ENCODE measurements at places on chromosomes 4 and X.

DNA sequence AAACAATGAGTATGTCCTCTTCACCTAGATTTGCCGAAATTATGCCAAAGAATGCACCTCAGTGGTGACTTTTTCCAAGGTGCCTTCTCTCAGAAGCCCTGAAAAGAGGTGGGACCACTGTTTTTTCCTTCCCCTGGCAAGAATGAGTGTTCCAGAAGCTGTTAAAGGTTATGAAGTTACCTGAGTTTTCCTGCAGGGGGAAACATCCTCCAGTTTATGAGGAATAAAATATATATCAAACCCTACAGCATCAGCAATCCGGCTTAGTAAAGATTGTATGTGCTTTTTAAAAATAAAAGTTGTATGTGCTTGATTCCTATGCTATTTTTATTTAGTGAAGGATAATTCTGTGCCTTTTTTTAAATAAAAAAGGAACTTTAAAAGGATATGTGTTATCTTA, 73.3 kb downstream of the RBM46 start:
- DNase-seq, result no peak

DNA sequence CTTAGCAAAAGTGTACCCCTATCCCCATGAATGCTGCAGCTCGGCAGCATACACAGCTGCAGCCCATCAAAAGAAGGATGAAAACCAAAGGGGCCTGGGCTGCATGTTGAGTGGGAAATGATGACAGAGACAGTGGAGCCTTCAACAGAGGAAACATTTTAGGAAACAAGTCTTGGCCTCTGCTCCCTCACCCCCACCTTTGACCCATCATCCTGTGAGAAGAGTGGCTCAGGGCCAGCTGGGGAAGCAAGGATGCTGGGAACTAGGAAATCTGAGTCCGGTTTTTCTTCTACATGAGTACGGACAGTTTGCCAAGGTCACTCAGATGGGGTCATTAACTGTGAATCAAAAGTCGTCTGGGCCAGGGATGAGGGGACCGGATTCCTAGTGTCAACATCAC, 37.2 kb downstream of the IDS start:
- no peak for DNase-seq

GRCh38 chr4:8039290-8039689, 99.6 kb upstream of the AFAP1 start:
- DNase-seq, result peak; percentile 83

DNA sequence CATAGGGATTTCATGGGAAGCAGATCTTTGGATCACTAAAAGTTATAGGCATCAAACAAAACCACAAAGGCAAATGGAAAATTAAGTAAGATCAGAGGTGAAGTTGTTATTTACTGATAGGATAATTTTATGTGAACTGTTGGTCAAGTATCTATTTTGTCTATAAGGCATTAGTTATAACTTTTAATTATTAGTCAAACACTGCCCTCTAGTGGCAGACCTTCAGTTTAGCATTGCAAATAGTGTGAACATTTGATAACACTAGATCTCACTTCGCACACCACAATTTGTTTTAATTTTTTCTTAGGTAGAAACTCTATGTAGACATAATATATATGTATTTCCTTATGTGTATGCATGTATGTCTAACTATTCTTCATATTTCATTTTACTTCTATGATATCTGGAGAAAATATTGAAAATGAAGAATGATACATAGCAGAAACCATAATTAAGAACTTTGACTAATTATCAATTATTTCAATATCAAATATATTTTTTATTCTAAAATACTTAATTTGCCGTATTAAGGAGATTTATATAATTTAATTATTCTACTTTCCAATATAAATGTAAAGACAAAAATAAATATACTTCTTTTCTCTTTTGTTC, 214.5 kb upstream of the TACR3 start:
- peak; percentile 23 for DNase-seq

DNA sequence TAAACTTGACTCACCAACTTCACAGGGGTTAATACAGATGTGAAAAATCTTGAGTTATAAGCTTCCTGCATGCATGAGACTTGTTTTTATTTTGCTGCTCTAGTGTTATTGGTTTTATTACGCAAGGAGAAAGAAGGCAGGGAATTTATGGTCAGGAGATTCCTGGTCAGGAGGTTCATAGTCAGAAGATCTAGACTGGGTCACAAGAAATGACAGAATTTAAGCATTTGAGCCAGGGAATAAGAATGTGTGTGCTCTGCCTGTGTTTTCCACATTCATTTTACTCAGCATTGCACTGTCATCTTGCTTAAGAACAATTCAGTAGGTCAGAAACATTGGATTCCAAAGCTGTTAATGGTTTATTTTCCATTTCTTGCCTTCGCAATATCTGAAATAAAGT, 2522.1 kb downstream of the ARAP2 start:
- DNase-seq, result no peak

- DNase-seq, result no peak
These were observed 377.7 kb downstream of the PRDM5 start for GRCh38 chr4:120544838-120545237.

GRCh38 chrX:119672426-119672825, 20.5 kb downstream of the SEPTIN6 start:
- peak; percentile 61 for DNase-seq

DNA sequence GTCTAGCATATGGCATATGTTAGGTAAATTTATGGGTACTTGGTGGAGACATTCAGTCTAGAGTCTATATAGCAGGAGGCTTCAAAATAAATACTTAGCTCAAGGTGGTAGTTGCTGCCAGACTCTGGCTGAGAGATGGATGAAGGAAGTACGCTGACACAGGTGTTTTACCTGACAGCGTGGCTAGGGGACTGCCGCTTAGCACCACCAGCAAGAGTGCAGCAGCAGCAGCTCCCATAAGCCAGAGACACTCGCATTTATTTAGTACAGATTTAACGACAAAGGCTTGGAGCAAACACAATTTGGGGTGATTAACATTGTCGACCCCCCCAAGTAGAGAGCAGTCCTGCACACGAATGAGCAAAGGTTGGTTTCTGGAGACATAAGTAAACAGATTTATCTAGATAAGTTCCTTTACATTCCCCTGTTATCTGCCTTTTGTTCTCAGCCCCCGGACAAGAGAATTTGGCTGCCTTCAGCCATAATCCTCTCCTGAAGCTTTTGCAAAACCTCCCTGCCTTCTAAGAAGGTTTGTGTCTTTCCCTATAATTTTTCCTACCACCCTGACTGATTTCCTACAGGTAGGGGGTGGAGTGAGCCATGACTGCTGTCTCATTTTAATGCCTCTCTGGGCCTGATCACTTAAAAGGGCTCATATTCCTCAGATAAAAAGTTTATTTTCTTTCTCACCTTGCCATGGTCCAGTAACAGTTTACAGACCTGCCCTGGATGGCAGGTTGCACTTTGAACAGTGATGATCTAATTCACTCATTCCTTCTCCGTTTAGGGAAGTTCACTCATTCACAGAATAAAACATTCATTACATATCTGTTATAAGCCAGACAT, 64.6 kb downstream of the RHOH start:
- DNase-seq, result no peak

- no peak for DNase-seq
These were observed 245.8 kb downstream of the ARHGAP24 start for GRCh38 chr4:85720735-85721134.

GRCh38 chr4:112341033-112341432, 43.9 kb downstream of the ALPK1 start:
- DNase-seq, result no peak

- DNase-seq, result no peak
These were observed 20.1 kb downstream of the C4orf36 start for GRCh38 chr4:86872135-86872534.

- DNase-seq, result no peak
These were observed 589 bp upstream of the KIT start for GRCh38 chr4:54657185-54657550.

DNA sequence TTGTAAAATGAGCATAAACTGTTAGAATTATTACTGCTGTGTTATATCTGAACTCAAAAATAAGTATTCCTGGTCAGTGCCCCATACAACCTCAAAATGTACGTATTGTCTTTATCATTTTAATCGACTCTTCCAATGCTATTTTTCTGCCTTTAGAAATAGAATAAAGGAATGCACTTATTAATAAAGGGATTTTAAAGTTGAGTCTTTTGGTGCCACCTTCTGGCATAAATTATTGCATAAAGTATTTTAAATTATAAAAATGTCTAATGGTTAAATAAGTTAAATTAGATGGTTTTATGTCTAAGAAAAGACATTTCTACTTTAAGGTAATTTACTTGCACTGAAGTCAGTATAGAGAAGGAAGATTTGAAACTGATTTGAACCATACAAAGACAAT, 424.0 kb upstream of the NDST4 start:
- DNase-seq, result no peak

DNA sequence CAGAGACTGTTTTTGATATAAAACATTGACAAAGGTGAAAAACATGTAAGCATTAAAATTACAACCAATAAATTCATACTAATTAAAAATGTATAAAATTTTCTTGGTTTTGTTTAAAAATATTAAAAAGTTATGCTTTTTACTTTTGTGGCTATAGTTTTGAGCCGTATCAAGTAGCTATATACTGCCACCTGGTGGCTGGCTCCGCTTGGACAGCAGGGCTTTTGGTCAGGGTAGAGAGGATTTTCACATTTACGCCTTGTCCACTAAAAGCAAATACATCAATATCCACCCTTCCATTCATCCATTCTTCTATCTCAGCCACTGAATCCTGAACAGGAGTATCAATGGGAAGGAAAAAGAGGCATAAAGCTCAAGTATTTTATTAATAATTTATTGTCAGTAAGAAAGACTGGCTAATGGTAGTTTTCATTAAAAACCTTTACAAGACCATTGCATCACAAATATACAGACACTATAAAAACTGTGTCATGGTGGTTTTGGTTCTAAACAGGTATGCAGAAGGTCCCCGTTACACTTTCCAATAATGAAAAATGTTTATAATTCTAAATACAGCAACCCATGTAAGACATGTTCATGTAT, 32.1 kb upstream of the MTNR1A start:
- DNase-seq, result peak; percentile 73

DNA sequence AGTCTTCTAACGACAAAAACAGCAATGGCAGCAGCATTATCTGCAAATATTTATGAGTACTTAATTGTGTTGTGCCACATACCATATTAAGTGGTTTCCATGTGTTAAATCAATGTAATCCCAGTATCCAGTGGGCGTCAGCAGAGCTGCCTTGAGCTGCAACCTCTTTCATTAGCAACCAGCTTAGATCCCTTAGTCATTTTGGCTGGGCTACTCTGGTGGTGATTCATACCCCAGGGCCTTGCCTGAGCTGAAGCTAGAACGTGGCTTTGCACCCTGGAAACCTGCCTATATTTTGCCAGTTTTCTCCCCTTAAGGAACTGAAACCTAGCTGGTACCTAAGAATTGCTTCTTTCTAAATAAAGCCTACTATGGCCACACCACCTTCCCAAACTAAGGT, 474.3 kb upstream of the FTHL17 start:
- no peak for DNase-seq

- DNase-seq, result no peak
These were observed 96.3 kb downstream of the ZNF827 start for GRCh38 chr4:145842224-145842887.

- no peak for DNase-seq
These were observed 18.4 kb downstream of the HMX1 start for GRCh38 chr4:8853249-8853648.

- no peak for DNase-seq
These were observed 67.3 kb downstream of the AFAP1 start for GRCh38 chr4:7872264-7872771.

DNA sequence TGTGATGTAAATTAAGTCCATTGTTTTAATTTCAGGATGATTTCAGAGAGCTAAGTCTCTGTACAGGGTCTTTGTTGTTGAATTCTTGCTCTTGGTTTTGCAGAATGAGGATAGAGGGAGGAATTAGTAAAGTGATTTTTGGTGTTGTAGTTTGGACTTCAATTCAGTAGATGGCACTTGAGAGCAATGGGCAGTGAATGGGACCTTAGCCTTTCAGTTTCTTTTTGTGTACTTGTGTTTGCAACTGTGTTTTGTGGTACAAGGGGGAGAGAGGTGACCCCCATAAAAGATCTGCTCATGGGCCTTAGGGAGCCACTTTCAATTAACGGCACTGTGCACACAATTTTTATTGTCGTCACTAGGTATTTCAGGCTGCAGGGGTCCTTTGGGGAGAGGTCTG, 340.0 kb downstream of the DCAF12L2 start:
- no peak for DNase-seq

- no peak for DNase-seq
These were observed 100.0 kb downstream of the LARP1B start for GRCh38 chr4:128161138-128161537.

DNA sequence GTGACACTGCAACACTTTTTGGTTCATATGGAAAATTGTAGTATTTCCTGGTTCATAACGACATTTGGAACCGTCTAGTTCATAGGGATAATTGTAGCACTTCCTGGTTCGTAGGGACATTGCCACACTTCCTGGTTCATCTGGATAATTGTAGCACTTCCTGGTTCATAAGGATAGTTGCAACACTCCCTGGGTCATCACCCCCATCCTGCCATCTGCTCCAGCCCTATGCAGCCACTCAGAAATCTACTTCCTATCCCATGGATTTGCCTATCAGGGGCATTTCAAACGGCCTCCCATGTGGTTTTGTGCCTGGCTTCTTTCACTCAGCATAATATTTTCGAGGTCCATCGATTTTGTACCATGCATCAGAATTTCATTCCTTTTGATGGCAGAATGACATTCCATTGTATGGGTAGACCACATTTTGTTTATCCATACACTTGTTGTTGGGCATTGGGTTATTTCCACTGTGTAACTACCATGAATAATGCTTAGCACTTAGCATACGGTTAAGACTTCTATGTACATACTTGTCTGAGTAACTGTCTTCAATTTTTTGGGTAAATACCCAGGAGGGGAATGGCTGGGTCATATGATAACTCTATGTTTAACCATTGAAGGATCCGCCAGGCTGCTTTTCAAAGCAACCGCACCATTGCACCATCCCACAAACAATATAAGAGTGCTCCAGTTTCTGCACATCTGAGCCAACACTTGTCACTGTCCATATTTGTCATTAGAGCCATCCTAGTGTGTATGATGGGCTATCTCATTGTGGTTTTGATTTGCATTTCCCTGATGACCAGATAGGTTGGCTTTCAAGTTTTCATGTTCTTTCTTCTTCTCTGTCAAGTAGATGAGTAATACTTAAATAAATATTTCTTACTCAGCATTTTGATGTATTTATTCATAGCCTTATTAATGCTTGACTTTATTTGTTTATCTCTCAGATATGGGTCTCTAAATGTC, 58.3 kb upstream of the CD99 start:
- DNase-seq, result no peak

GRCh38 chr4:138833974-138834373, 181.6 kb upstream of the NOCT start:
- DNase-seq, result no peak

- DNase-seq, result no peak
These were observed 50.5 kb downstream of the CXCL1 start for GRCh38 chr4:73919691-73920090.

GRCh38 chrX:71910986-71911730, 513 bp downstream of the NHSL2 start:
- DNase-seq, result peak; percentile 38

- DNase-seq, result no peak
These were observed 7.8 kb downstream of the RBM47 start for GRCh38 chr4:40621592-40622512.

DNA sequence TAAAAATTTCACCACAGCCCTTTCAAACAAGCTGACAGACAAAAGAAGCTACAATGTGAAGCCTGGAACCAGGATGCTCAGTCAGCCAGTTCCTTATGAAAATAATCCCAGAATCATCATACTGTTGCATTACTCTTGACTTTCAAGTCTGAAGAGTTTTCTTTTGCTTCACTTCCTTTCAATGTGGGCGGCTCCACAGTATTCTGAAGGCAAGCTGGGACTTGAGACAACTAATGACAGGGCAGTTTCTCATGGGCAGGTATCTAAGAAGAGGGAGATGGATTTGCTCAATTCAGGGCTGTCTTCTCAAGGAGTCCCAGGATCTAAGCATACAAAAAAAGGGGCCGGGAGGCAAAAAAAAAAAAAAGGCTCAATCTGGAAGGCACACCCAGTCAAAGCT, 173.4 kb downstream of the PAPSS1 start:
- no peak for DNase-seq

Data from BE2C (cell line).